ENCODE measurements at places on chromosomes 2 and 18.

GRCh38 chr18:57219964-57220363 is 73.1 kb downstream of the BOD1L2 start:
- no peak for DNase-seq

DNA sequence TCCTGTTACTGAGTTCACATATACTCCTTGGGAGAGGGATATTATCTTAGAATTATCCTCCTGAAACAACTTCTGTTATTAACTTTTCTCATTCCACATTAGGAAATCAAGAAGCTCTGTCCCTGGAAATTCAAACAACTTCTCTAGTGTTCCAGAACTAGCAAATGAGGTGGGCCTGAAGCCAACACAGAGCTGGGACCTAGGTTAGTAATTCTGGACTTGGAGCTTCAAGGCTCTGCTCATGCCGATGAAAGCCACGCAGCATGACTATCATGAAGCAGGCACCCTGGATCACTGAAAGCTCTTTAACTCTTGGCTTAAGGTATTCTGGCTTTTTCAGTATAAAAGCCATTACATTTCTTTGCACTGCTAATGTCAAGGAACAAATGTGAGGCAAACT is 242.7 kb downstream of the TGIF1 start:
- no peak for DNase-seq

DNA sequence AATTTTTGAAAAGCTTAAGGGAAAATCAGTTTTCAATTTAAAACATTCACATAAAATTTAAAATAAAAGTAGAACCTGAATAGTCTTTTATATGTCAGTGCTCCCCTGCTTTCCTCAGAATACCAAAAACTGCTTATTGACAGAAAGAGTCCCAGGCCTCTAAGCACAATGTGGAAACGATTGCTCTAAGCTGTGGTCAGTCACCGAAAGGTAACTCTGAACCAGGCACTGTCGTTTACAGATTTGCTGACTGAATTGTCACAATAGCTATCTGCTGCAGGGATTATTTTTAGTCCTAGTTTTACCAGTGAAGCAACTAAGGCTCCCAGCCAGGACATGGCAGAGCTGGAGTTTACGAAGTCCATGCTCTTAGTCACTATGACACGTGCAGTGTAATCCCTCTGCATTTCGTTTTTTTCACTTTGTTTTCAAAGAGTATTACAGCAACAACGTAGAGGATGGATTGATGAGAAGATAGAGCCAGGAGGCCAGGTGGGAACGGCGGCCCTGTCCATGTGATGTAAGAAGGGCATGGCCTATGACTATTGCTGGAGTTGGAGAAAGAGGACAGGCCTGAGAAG is 28.1 kb upstream of the TMEM247 start:
- no peak for DNase-seq

DNA sequence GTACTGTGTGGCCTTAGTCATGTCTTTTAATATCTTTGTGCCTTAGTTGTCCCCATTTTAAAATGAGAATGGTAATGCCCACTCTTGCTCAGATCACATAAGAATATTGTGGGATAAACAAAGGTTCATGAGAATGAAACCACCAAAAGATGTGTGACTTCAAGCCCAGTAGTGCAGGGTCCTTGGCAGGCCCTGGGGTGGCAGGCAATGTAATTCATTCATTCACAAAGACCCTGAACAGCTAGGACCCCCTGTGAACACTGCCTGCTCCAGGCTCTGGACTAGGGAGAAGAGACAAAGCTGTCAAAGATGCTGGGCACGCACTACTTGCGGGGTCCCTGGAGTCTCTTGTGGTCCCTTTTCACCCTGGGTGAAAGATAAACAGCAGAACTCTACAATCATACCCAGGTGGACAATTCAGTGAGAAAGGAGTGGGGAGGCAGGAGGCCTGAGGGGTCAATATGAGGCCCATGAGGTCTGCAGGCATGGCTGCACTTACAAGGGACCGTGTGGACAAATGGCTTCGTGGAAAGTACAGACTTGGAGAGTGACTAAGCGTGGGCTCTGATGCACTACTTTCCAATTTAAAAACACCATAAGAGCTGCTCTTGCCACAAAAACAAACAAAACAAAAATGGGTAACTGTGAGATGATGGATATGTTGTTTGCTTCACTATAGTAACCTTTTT is 136.1 kb downstream of the SMAD7 start:
- no peak for DNase-seq
